Stimulated activated CD4-positive, alpha-beta T cell treated with anti-CD3 and anti-CD28 coated beads, Interleukin-12 subunit alpha, Interleukin-12 subunit beta, amount 100 ng/mL, for 48 hours (primary cell): ENCODE measurements at places on chromosomes 16 and 17.

DNA sequence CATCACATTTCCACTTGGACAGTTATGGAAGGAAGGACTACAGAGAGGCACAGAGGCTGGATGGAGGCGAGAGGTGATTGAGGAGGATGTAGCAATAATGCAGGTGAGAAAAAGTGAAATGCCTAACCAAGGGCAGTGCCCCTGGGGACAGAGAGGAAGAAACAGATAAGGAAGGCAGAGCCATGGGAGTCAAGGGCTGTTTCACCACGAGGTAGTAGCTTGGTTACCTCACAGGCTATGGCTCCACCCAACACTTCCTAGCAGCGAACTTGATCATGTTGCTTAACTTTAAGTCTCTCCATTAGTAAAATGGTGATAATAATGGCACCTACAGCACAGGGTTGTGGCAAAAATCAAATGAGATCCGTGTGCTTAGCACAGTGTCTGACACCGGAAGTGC lies 83.9 kb downstream of the YPEL2 start:
- no peak for DNase-seq

GRCh38 chr17:59496178-59496577 lies 69.2 kb upstream of the DHX40 start:
- no peak for DNase-seq

DNA sequence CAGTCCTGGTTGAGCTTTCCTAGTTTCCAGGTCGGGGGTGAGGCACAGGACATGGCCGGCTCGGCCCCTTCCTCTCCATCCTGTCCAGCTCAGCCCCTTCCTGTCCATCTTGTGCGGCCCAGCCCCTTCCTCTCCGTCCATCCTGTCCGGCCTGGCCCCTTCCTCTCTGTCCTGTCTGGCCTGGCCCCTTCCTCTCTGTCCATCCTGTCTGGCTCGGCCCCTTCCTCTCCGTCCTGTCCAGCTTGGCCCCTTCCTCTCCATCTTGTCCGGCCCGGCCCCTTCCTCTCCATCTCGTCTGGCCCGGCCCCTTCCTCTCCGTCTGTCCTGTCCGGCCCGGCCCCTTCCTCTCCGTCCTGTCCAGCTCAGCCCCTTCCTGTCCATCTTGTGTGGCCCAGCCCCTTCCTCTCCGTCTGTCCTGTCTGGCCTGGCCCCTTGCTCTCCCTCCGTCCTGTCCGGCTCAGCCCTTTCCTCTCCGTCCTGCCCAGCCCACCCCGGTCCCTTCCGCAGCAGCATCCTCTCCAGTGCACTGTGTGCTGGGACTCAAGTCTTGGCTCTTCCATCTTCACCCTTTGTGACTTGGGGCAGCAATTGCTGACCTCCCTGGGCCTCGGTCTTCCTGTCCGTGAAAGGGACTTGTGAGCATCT lies 5.5 kb upstream of the ZNF750 start:
- DNase-seq, result no peak

GRCh38 chr17:31680126-31680525 lies 178.9 kb downstream of the COPRS start:
- DNase-seq, result peak; percentile 44

- DNase-seq, result no peak
Measured at GRCh38 chr17:58822148-58823050, 66.7 kb downstream of the PPM1E start.

GRCh38 chr16:30119428-30119827 lies 3.6 kb downstream of the MAPK3 start:
- DNase-seq, result no peak

- DNase-seq, result no peak
Measured at GRCh38 chr16:50298075-50298460, 31.7 kb downstream of the ADCY7 start.

DNA sequence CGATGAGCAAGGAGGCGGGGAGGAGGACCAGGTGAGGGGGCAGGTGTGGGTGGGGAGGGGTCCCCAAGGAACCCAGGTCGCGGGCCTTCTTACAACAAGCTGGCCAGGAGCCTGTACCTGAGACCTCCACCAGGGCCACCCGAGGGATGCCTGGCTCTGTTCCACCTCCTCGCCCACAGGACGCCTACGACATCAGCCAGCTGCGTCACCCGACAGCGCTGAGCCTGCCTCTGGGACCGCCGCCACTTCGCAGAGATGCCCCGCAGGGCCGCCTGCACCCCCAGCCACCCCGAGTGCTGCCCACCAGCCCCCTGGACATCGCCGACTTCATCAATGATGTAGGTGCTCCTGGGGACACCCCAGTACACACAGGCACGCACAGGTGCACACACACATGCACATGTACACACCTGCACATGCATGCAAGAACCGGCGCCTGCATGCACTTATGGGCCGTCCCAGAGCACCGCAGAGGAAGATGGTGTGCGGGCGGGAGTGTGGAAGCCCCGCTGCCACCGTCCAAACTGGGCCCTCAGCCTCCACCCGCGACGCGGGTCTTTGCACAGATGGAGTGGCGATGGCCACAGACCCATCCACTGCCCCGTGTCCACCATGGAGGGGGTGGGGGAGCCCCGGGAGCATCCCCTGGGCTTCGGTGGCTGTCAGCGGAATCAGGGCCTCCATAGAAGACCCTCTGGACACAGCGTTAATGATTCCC lies 6.6 kb downstream of the SLC22A31 start:
- DNase-seq, result no peak

DNA sequence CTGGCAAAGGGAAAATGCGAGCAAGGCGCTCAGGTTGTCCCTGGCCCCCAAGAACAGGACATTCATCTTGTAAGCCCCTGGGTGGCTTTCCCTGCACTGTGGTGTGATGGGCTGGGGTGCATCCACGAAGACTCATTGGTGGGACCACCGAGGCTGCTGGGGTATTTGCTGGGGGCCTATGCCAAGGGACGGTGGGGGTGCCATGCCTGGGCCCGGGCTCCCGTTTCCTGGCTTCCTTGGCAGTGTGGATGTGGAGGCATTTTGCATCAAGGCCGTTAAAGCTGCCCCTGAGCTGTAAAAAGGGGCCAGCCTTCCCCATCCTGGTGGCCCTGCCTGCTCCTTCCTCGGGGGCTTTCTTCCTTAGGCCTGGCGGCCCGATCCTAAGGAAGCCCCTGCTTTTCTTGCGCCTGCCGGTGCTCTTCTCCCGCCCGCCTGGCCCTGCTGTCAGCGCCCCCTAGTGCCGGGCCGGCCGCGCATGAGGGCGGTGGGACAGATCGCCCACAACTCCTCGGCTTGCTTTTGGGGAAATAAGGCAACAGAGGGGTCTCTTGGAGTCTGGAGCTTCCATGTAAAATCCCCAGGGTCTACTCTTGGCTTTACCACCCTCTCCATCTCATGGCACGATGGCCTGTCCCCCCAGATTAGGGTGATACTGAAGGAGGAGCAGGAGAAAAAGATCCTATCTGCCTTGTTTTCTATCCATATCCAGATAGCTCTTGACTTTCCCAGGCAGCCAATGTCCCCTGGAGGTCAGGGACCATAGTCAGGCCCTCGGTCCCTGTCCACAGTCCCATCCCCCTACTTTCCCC lies 9.8 kb upstream of the TBX2 start:
- DNase-seq, result no peak
